Erythroblast (primary cell): ENCODE measurements at places on chromosomes 1 and 21.

DNA sequence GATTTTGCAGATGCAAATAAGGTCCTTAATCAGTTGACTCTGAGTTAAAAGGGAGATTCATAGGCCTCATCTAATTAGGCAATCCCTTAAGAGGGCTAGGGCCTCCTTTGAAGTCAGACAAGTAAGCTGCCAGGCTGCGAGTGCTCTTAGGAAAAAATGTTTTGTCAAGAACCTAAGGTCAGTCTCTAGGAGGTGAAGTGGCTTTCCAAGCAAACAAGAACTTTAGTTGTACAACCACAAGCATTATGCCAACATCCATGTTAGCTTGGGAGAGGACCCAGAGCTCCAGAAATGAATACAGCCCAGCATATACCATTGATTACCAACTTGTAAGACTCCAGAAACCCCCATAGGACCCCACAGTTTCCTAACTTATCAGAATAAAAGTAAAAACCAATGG lies 1366.2 kb downstream of the PLA2G4A start:
- DNase-seq = no peak

DNA sequence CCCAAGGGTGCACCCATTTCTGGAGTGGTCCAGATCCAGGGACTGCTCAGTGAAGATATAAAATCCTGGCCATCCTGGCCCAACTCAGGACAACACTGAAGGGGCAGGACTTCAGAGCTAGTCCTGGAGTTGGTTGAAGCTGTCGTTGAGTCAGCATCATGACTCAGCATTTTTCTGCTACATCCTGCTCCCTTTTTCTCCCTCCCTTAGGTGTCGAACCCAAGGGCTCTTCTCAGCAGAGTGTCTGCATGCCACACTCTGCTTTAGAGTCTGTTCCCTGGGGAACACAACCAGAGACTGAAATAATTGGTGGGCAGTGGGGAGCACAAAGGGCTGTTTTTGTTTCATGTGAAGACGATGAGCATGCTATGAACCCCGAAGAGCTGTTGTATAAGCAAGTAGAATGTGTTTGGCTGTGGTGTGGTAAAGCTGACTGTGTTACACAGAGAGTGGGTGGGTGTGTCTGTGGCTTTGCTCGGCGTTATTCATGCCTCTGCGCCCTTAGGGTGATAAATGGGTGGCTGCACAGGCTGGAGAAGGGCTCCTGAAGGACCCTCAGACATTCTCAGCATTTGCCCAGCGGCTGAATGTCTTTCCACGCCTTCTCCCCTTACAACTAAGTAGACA lies 167.2 kb downstream of the CYYR1 start:
- DNase-seq = peak; percentile 52

- DNase-seq = no peak
Measured at GRCh38 chr1:170556917-170557316, 25.0 kb downstream of the GORAB start.

- no peak for DNase-seq
Measured at GRCh38 chr1:245480393-245481120, 325.8 kb downstream of the KIF26B start.

DNA sequence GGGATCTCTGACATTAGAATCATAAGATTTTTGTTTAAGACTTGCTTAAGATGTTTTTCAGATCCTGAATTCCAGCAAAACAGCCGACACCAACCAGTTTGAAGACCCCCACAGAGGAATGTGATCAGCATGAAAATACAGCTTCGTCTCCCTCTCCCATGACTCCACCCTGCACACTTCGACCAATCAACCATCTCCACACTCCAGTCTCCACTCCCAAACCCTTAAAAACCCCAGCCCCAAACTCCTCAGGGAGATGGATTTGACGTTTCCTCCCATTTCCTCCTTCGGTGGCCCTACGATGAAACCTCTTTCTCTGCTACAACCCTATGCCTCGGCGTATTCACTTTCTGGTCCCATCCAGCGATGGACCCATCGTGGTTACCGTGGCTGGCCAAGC lies 30.1 kb upstream of the KIF26B start:
- no peak for DNase-seq

GRCh38 chr21:38261851-38262250 lies 5.1 kb downstream of the KCNJ15 start:
- DNase-seq = no peak

DNA sequence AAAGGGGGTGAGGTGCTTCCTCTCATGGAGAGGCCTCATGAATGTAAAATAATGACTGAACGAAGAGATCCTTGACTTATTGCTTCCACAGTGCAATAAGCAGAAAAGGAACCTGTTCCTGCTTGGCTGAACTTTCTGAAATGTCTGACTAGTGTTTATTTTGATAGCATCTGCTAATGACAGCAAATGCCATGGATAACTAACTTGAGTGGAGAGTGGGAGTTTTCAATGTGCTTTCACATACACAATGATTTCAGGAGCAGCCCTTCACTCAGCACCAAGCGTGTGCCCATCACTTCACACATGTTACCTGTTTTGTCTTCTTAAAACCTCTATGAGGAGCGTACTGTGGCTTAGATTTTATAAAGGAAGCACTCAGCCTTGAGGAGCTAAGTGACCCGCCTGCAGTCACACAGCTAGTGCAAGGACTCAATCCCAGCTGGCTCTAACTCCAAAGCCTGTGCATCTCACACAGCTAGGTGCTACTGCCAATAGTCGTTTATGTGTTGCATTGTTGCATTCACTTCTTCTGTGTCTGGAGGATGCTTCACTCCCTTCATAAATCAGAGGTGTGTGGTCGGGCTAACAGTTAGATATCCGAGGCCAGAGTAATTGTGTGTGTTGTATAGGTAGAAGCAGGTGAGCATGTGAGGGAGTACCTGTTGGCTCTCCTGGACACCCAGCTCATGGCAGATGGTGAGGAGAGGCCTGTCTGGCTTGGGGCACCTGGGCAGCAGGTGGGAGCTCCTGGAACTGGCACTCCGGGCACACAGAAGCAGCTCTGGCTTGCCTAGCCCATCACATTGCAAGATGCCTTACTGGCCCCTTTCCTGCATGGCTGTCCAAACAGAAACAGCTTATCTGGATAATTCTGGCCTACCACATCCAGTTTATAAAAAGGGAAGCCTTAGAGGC lies 12.8 kb downstream of the CASQ2 start:
- DNase-seq = no peak
